ENCODE measurements at places on chromosomes 11 and 22. TPM values are rescaled to one million over a fixed set of nuclear protein-coding genes. Genes with fewer than 3 reads are reported as not detected.

The CDC42BPG gene
- 0.15 TPM for total RNA-seq

The ABCG4 gene
- total RNA-seq, result 0.17 TPM

The MIEF1 gene
- total RNA-seq, result 22.3 TPM

The HSCB gene
- total RNA-seq, result 13.4 TPM

All from smooth muscle cell of trachea (primary cell).